ENCODE measurements at places on chromosomes 4 and X.

DNA sequence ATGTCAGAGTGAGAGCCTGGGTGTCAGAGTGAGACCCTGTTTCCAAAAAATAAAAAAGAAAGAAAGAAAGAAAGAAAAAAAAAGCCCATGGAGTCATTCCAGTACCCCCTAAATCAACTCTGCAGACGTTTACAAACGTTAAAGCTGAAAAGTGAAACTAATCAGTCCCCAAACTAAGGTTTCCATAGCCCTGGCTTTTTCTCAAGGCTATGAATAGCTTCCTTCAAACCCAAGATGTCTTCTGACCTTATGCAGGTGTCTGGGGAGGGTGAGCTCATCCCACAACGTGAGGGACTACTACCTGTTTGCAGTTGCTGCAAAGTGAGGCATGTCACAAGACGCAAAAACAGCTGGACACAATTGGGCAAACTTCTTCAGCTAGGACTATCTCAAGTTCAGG is 144.0 kb downstream of the SH3KBP1 start:
- DNase-seq, result no peak

- no peak for DNase-seq
These were observed 126.2 kb downstream of the SLC39A8 start for GRCh38 chr4:102219129-102219528.

DNA sequence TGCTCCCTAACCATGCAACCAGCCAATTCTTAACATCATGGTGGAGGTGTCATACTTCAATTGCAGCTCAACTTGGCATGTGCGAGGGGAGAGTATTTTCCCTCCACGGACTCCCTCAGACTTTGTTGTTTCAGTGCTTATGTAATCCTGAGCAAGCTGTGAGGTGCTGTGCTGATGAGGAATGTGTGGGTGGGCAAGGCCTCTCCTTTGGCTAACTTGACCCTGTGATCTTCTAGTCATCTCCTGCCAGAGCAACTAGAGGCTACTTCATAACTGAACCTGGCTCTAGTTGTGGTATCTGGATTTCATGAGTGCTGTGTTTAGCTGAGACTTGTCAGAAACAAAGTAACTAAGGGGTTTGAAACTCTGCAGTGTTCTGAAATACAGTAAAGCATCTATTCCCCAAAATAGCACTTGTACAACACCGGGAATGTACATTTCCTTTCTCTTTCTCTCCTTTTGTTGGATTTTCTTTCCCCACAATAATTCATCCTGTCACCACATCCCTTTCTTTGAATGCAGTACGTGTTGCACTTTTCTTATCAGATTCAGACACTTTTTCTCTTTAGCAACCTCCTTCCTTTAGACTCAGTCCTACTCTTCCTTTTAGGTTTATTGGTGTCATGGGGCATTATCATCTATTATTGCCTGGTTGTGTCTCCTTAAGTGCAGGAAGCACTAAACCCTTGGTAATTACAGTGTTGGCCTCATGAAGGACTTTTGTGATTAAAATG is 415.2 kb upstream of the NR3C2 start:
- no peak for DNase-seq

DNA sequence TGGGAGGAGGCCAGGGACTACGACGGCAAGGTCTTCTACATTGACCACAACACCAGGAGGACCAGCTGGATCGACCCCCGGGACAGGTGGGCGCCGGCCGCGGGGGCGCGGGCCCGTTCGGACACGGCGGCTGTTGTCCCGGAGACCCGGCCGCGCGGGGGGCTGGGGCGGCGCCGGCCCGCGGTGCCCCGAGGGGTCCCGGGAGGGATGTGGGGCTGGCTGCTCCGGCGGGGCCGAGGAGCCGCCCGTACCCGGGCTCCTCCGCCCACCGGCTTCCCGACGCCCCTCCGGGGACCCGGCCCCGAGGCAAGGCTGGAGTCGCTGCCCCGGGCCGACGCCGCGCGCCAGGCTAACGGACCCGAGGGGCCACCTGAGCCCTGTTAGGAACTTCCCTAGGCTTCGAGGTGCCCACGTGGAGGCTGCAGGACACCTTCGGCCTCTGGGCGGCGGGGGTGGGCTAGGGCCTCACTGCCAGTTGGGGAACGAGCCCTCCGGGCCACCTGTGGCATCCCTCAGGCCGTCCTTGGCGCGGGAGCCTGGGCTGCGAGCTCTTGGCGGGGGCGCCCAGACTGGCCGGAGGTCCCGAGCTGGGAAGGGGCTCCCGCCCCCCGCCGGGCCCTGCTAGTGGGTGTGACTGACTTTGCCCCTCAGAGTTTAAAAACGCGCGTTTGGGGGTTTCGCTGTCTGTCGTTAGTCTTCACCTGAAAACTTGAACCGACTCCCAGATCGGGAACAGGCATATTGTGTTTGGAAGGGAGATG is 660 bp downstream of the WWC2 start:
- no peak for DNase-seq

DNA sequence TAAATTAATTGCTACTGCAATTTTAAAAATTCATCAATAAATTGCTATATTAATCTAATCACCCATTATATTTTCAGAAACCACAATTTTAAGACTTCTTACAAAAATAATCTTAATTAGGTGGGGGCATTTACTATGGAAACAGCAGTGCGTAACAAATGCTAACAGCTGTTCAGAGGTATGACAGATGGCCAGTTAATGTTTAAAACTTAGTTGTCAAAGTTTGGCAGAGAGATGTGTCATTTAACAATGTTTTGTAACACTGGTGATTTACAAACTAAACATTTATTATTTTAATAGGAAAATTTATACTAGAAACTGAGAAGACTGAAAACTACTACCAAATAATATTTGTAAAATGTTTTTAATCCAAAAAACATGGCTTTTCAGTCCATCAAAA is 85.2 kb upstream of the GPR34 start:
- DNase-seq, result no peak

DNA sequence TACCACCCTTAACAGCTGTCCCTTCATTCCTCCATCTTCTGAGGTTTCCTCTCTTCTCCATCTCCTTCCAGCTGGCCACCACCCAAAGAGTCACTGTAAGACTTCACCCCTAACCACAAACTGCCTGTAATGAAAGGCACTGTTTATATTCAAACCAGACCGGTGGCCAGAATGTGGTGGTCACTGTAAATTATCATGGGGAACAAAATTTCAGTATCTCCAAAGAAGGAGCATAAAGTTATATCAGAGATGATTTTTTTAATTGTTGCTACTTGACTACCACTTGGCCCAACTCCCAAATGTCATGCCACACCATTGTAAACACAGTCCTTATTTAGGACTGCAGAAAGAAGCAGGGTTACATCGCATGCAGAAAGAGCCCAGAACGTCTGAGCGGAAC is 44.8 kb downstream of the SMARCA1 start:
- peak; percentile 75 for DNase-seq

GRCh38 chr4:160372390-160372789 is 1269.5 kb downstream of the RAPGEF2 start:
- DNase-seq, result no peak
